Ascending aorta (tissue), 2 donors: ENCODE measurements at places on chromosomes 16 and 17. TPM values are rescaled to one million over a fixed set of nuclear protein-coding genes. Genes with fewer than 3 reads are reported as not detected.

DNA sequence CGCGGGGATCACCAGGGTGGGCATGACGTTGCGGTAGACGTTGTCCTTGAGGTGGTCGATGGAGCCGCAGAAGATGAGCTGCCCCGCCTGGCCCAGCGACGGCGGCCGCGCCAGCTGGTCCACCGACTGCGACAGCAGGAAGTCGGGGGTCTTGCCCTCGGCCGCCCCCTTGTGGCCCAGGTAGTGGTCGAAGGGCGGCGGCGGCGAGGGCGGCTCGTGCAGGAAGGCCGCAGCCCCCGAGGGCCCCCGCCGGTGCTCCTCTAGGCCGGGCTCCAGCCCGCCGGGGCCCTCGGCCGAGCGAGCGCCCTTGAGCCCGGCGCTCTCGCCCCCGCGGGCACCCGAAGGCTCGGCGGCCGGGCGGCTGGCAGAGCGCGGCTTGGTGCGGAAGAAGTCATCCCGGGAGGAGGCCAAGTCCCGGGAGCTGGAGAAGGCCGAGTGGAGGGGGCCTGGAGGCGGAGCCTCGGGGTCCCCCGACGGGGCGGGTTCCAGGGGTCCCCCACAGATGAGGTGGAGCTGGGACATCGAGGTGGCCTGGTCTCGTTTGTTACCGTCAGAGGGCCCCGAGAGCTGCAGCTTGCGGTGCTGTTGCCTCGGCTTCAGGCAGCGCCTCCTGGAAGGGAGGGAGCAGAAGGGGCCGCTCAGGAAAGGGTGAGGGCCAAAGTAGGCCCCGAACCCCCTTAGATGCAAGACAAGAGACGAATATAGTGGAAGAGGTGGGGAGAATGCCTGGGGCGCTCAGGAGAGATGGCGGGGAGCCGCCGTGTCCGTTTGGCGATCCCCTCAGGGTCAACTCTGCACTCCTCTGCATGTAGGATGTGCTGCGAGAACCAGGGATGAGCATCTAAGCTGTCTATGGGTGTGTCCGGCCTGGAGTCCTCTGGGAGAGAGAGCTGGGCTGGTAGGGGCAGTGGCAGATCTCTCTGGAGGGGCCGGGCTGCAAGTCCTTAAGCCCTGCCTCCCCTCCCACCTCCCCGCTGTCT is 8.8 kb downstream of the FAM171A2 start:
- DNase-seq, result no peak
- H3K27me3 ChIP-seq, result no peaks in the 10 kb centered on the region
- peak overlapping the region; percentile 33 for H3K4me3 ChIP-seq

- H3K4me1 ChIP-seq, result no peaks in the 10 kb centered on the region
- H3K36me3 ChIP-seq, result no peaks in the 10 kb centered on the region
- no peak overlapping the region for H3K4me3 ChIP-seq
- no peak overlapping the region for H3K27ac ChIP-seq
- no peak for DNase-seq
These were observed 8.8 kb upstream of the KRT31 start for GRCh38 chr17:41406205-41406604.

DNA sequence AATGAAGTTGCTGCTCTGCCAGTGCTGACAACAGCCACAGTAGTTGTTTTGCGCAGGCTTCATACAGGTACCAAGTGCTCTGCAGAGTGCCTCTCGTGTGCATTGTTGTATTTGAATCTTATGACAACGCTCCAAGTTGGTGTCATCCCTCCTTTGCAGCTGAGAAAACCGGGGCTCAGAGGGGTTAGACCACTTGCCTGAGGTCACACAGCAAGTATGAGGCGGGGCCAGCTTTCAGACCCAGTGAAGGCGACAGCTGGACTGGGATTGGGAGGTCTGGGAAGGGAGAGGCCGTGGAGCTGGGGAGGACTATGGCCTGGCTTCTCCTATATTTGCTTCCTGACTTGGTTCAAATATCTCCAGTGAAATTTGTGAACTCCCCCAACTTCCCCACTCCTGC is 33.2 kb downstream of the WNT9B start:
- DNase-seq, result no peak
- peaks cover 4% of the 10 kb centered on the region for H3K27me3 ChIP-seq
- H3K27ac ChIP-seq, result no peak overlapping the region
- no peaks in the 10 kb centered on the region for H3K36me3 ChIP-seq
- H3K4me3 ChIP-seq, result no peak overlapping the region

DNA sequence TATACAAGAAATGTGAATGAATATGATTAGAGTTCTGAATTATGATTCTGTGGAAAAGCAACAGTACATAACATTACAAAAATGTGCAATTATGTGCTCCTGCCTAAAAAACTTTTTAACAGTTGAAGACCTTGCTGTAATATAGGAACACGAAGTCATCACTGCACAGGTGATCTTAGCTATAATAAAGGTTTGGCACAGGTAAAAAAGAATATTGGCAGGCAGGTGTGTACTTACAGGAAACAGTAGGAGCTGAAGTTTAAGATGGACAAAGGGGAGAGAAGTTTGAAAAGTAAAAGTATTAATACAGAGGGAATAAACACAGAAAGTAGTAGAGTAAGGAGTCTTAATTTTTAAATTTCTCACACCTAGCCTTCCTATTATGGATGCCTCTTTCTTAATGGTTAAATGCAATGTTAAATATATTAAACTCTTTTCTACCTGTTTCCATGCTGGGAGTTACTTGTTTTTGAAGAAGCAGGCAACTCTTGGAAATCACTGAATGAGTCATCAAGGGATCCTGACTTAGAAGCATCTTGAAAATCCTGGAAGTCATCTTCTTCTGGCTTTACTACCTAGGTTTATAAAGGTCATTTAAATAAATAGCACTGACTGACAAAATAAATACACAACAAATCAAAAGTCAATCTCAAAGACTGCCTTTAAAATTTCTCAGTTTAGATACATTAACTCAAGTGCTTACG is 40.7 kb downstream of the SYNRG start:
- no peak overlapping the region for H3K4me3 ChIP-seq
- no peak overlapping the region for H3K27ac ChIP-seq
- H3K27me3 ChIP-seq, result no peaks in the 10 kb centered on the region
- no peaks in the 10 kb centered on the region for H3K4me1 ChIP-seq

DNA sequence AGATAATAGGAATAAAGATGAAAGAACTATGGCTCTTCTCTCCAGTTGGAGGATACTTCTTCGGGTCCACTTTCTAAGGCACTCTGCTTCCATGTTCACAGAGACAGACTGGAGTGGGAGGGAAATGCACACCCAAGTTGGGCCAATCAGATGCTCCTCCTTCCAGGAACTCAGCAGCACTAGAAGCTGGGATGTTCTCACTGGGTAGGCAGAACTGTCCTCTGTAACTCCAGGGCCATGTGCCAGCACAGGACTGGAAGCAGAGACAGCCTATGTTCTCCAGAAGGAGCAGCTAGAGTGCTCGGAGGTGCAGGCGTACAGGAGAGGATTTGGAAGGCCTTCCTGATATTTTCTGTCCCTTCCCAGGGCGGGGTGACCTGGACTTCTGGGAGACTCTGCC is 49.9 kb upstream of the SREBF1 start:
- H3K36me3 ChIP-seq, result peaks cover 35% of the 10 kb centered on the region
- no peaks in the 10 kb centered on the region for H3K27me3 ChIP-seq
- no peaks in the 10 kb centered on the region for H3K4me1 ChIP-seq
- no peak overlapping the region for H3K4me3 ChIP-seq
- no peak for DNase-seq

GRCh38 chr16:19831678-19832077 is 53.0 kb downstream of the GPRC5B start:
- H3K4me3 ChIP-seq, result no peak overlapping the region
- DNase-seq, result no peak
- H3K36me3 ChIP-seq, result no peaks in the 10 kb centered on the region
- no peak overlapping the region for H3K27ac ChIP-seq
- no peaks in the 10 kb centered on the region for H3K27me3 ChIP-seq
- no peaks in the 10 kb centered on the region for H3K4me1 ChIP-seq

DNA sequence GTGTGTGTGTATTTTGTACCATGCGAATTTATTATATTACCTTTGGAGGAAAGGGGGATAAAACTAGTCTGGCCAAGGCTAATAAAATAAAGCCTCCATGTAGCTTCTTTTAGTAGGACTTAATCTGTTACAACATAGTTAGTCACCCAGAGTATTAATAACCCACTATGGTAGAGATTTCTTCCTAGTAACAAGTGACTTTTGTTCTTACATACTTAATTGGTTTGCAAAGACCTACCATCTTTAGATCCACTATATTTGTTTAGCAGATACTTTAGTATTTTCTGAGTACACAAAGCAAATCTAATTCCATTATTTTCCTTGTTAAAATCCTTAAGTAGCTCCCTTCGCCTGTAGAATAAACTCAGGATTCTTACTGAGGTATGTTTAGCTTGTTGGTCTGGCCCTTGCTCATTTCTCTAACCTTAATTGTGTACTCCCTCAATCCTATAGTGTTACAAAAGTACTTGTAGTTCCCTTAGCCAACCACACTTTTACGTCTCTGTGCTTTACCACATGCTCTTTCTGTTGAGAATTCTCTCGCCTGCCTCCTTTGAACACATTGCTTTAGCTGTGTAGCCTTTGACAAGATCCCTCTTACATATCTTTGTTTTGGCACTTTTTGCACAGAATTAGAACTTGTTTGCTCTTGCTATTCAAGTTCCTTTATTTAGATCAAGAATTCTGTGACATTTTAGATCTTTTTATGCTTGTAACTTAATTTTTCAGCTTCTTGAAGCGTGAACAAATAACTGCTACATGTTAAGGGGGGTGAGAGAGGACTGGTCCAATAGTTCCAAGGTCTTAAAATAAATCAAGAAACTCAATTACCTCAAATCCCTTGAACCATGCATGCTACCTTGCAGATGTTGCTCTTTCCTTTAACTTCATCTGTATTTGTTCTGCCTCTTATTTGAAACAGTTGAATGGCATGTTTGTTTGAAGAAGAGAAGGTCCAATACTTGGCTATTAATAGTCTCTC is 23.8 kb downstream of the CLTC start:
- H3K27ac ChIP-seq, result no peak overlapping the region
- H3K4me1 ChIP-seq, result peaks cover 7% of the 10 kb centered on the region
- no peak overlapping the region for H3K4me3 ChIP-seq
- H3K36me3 ChIP-seq, result no peaks in the 10 kb centered on the region

DNA sequence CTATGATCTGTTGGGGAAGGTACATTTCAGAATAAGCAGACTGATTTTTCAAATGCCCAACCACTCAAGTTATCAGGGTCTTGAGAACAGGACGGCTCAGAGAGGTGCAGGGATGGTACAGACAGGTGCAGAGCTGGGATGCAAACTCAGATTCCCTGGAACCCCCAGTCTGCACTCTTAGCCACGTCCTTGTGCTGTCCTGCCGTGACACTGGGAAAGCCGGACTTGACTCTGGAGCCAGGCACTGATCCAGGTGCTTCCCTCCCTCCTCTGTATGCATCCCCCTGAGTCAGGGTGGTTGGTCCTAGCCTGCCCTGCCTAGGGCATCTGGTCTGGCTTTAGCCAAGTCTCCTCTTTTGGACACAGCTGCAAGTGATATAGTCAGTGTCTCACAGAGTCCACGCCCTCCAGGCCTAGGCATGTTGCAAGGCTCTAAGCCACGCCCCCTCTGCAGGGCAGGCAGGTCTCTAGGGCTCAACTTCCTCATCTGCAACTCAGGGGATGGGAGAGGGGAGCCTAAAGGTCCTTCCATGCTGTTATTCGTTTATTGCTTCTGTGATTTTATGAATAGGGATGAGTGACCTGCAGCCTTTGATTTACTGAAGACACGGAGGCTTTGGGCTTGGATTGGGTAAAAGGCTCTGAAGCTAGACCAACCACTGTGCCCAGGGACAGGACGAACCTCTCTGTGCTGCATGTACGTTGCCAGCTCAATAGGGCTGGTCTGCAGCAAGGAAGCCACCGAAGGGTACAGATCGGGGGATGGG is 97.3 kb downstream of the SDK2 start:
- no peak for DNase-seq
- H3K36me3 ChIP-seq, result no peaks in the 10 kb centered on the region
- H3K4me3 ChIP-seq, result no peak overlapping the region

- no peak overlapping the region for H3K27ac ChIP-seq
- H3K4me1 ChIP-seq, result no peaks in the 10 kb centered on the region
- no peak for DNase-seq
- H3K4me3 ChIP-seq, result no peak overlapping the region
These were observed 1253.7 kb upstream of the CDH8 start for GRCh38 chr16:63289834-63290460.

DNA sequence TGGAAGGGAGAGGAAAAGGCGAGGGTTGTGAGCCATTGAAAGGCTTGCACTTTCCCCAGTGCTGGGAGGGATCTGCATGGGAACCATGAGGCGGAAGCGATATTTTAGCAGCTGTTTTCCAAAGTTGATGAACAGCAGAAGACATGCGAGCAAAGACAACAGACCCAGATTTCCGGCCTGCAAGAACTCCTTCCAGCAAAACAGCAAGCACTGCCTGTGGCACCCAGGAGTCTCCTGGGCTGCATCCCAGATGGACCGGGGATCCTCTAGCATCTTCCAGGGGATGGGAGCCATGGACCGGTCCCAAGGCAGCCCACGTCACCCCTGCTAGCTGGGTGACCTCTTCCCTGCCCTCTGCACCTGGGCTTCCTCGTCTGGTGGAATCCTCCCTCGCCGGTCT is 162.8 kb downstream of the IRF8 start:
- no peaks in the 10 kb centered on the region for H3K27me3 ChIP-seq
- H3K4me1 ChIP-seq, result no peaks in the 10 kb centered on the region
- no peak overlapping the region for H3K4me3 ChIP-seq
- no peaks in the 10 kb centered on the region for H3K36me3 ChIP-seq

- no peak overlapping the region for H3K27ac ChIP-seq
- H3K36me3 ChIP-seq, result no peaks in the 10 kb centered on the region
- no peak overlapping the region for H3K4me3 ChIP-seq
- no peak for DNase-seq
These were observed 4.4 kb downstream of the SHBG start for GRCh38 chr17:7634384-7634783.

DNA sequence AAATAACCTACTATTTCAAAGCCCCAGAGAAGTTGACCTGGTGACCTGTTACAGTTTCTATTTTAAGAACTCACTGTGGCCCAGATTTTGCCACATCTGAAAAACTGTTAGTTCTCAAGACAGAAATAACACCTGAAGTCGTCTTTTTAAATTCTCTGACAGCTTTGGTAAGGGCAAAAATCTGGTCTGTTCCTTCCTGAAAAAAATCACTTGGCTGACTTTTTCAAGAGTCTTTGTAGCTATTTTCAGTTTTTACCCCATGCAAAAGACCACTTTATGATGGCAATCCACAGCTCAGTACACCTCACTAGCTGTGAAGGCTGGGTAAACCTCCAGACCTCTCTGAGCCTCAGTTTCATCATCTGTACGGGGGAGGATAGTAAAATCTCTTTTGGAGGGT is 60.7 kb upstream of the SREBF1 start:
- no peaks in the 10 kb centered on the region for H3K27me3 ChIP-seq
- no peak for DNase-seq
- peaks cover 9% of the 10 kb centered on the region for H3K4me1 ChIP-seq
- no peak overlapping the region for H3K27ac ChIP-seq
- H3K36me3 ChIP-seq, result peaks cover 37% of the 10 kb centered on the region
- H3K4me3 ChIP-seq, result no peak overlapping the region

- no peaks in the 10 kb centered on the region for H3K36me3 ChIP-seq
- no peaks in the 10 kb centered on the region for H3K27me3 ChIP-seq
- peak overlapping the region; percentile 28 for H3K27ac ChIP-seq
- peak; percentile 76 for DNase-seq
- no peak overlapping the region for H3K4me3 ChIP-seq
- H3K4me1 ChIP-seq, result peaks cover 4% of the 10 kb centered on the region
These were observed 46.6 kb upstream of the WSB1 start for GRCh38 chr17:27247071-27247957.

Gene TP53TG3C
- not detected for total RNA-seq

Gene NPLOC4
- total RNA-seq, result 128 TPM

Gene CXCL16
- 12.5 TPM for total RNA-seq

Gene CPNE7
- not detected for total RNA-seq

Gene MPP3
- 37.0 TPM for total RNA-seq

Gene CCL8
- not detected for total RNA-seq

Gene TLCD1
- total RNA-seq, result not detected
